ENCODE measurements at places on chromosomes 4 and X.

- DNase-seq, result no peak
These were observed 83.9 kb downstream of the POLA1 start for GRCh38 chrX:24777660-24778059.

- DNase-seq, result no peak
These were observed 819 bp downstream of the NSG1 start for GRCh38 chr4:4387531-4388310.

- peak; percentile 49 for DNase-seq
These were observed 35.1 kb downstream of the PRIMPOL start for GRCh38 chr4:184684491-184685189.

- DNase-seq, result no peak
These were observed 18.2 kb upstream of the VCX2 start for GRCh38 chrX:8189096-8189830.

DNA sequence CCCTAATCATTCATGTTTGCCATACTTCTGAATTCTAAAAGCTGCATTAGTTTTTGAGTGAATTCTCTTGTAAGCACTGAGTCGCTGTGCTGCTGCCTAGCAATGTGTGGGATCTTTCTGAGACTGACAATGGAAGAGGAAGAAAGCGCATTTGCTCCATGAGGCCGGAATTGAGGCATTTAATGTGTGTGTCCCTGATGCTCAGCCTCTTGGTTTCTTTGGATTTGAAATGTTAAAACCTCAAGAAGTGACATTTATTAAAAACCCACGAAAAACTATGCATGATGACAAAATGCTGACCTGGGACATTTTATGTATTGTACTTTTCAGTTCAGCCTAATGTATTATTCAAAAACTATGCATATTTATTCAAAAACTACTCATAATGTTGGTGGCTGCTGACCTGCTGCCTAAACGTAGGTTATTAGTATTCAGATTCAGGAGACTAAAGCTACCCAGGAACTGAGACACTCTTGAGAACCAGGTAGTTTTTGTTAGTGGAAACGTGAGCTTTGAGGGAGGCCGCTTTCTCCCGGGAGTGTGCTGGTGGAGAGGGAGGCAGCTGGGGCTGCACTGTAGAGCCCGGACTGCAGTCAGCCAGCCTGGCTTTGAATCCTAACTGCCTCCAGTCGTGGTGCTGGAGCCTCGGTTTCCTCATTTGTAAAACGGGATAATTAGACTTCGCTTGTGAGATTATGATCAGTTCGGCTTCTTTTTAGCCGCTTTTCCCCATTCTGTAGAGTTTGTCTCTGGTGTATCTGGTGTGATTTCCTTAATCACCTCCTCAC, 11.3 kb downstream of the RGS12 start:
- DNase-seq, result no peak

GRCh38 chr4:102736636-102737549, 23.9 kb downstream of the MANBA start:
- DNase-seq, result no peak

DNA sequence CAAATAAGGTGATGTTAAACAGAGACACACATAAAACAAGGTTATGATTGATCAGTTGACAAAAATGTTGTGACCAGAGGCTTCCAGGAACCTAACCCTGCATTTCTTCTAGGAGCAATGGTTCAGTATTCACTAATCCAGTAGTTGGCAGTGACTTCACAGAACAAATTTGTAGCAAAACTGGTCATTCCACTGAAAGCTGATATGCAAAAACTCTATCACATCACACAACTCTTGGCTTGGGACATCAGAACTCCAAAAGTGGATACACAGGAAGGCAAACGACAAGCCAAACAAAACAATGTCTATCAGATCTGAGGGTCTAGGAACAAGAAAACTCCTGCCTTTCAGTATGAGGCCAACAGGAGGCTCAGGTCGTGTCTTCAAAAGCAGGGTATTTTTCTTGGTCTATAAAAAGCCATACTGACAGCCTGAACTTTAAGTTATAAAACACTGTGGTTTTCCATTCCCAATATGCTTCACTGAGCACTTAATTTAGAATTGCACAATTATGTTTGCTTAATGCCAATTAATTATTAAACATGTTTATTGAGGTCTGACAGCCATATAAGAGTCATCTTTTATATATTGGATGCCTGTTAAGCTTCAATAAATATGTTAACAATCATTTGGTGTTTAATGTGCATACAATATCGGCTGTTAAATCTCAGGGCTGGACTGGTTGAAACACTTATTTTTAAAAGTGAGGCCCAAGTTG, 45.6 kb downstream of the SOD3 start:
- no peak for DNase-seq

DNA sequence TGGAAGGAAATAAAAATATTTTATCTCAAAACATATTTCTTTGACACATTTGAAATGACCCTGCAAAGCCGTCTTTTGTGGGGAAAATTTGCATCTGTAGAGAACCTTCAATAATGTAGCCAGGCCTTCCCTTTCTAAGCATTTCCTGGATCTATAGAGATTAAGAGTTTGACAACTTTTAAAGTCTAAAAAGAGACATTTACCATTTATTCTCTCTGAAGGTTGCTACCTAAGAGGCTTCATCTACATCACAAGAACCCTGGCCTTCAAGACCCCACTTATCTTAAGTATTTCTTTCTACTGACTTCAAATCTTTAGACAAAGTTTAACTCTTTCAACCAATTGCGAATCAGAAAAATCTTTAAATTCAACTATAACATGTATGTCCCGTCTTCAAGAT, 1639.8 kb downstream of the RPA4 start:
- DNase-seq, result no peak

DNA sequence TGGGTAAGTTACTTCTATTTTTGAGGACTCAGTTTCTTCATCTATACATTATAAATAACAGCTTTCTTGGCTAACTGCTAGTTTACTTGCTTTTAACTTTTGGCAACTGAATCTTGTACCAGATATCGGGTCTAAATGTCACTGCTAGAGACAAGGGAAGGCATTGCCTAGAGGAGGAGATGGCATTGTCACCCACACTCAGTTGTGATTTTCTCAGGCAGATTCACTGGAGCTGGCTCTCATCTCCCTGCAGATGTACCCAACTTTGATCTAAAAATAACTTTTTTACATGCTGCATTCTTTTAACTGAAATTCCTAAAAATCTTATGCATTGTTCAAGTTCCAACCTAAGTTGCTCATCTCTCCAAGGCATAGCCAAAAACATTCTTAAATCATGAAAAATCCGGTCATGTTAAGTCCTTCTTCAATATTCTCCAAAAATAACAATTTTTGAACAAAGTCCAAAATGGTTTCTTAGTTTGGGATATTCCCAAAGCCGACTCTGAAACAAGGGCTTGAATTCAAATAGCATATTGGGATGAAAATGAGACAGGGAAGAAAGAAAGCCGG, 469.0 kb upstream of the BOD1L1 start:
- no peak for DNase-seq

- no peak for DNase-seq
These were observed 7.9 kb upstream of the GNRHR start for GRCh38 chr4:67762086-67762485.
